ENCODE measurements at places on chromosomes 6 and 20.
A peak's percentile ranks its signal among the peaks of the same experiment; 100 is the strongest.

DNA sequence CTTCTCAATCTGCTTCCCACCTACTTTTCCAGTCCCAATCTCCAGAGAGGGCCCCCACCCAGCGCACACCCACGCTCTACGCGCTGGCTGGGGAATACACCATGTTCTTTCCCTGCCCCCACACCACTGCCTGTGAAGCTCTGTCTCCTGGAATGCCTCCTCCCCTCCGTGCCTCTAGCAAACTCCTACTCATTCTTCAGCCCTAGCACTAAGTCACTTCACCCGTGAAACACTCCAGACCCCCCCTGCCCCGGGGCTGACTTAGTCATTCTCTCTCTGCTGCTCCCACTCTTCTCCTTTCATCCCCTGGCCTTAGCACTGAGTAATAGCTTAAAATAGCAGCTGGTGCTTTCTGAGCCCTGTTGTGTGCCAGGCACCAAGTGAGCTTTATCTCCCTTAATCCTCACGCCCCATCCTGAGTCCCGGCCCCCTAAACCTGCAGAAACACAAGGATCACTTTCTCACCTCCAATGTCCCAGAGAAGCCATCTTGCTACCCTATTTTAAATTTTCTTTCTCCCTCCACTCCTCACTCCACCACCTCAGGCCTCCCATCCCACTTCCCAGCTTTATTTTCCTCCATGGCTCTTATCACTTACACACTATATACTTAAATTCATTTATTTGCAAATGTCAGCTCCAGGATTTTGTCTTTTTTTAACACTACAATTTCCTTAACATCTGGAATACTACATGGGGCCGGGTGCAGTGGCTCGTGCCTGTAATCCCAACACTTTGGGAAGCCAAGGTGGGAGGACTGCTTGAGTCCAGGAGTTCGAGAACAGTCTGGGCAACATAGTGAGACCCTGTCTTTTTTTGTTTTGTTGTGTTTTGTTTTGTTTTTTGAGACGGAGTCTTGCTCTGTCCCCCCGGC is 6.3 kb upstream of the PARD6B start:
- peak; percentile 13 for DNase-seq

DNA sequence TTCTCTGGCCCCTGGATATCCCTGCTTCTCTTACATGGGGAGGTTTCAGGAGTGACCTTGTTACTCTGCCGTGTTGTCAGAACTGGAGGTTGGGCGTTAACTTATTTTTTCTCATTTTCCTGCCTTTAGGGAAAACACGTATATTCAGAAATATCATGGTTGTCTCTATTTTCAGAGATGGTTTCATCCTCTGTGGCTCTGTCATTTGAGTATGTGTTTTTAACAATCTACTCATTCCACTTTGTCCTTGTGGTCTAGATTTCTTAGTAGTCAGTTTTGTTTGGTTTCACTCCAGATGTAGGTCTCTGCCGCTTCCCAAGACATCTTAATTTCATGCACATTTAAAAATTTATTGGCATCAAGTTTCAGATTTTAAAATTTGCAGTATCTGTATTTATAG is 45.9 kb downstream of the KCNS1 start:
- no peak for DNase-seq

GRCh38 chr6:110735666-110736065 is 79.6 kb downstream of the CDK19 start:
- no peak for DNase-seq

DNA sequence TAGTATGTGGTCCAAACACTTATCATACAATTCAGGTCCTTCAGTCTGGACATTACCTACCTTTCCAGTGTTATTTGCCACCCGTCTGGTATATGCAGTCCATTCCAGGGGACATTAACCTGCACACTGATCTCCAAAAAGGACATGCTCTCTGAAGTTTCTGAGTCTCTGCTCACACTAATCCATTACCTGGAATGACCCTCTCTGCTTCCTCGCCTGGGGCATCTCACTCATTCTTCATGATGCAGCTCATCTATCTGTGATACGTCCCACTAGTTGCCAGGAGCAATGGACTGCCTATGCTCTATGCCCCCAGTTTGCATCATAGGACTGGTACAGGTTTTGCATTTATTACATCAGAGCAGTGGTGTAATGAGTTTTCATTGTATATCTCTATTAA is 5.9 kb upstream of the TUBB2B start:
- DNase-seq: no peak

- no peak for DNase-seq
Observed at GRCh38 chr6:305371-306206, 13.3 kb downstream of the DUSP22 start.

DNA sequence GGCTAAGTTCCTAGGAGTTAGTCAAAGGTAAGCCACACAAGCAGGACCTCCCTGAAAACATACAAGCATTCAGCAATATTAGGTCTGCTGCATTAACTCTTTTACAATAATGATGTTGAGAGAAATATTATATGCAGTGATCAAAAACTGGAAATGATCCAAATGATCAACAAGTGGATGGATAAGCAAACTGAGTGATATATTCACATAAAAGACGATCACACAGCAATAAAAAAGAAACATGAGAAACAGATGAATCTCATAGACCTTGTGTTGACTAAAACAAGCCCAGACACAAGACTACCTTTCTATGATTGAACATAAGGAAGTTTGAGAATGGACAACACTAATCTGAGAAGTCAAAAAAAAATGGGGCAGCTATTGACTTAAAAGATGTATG is 39.9 kb downstream of the LMBRD1 start:
- no peak for DNase-seq

DNA sequence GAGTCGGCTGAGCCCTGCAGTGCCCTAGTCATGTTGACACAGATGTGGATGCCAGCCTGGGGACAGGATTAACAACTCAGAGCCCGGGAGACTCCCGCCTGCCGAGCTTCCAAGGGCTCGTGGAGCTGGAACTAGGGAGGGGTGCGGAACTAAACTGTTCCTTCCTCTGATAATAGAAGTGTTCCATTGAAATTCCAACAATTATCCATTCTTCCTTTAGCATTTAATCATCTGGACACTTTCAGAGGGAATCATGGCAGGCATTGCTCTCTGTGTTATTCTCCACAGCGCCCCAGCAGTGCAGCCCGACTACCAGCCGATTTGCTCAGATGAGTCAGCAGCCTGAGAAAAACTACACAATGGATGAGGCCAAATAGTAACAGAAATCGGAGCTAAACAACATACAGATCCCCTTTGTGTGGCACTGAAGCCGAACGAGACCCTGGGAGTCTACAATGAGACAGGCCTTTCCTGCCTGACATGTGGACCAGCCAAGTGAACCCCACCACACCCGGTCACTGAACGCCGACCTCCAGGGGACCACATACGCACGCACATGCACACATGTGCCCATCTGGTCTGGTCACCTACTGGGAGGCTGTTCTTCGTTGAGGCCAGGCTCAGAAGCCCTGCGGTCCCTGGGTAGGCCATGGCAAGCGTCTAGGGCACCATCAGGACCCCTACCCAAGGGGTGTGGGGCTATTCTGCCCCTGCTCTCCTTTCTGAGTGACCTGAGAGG is 238.4 kb upstream of the AFDN start:
- DNase-seq: no peak

- DNase-seq: no peak
Observed at GRCh38 chr6:2558098-2558680, 192.5 kb downstream of the MYLK4 start.
